ENCODE measurements at places on chromosomes 7 and 10.

- DNase-seq, result no peak
Observed at GRCh38 chr7:50227726-50228125, 76.8 kb upstream of the IKZF1 start.

DNA sequence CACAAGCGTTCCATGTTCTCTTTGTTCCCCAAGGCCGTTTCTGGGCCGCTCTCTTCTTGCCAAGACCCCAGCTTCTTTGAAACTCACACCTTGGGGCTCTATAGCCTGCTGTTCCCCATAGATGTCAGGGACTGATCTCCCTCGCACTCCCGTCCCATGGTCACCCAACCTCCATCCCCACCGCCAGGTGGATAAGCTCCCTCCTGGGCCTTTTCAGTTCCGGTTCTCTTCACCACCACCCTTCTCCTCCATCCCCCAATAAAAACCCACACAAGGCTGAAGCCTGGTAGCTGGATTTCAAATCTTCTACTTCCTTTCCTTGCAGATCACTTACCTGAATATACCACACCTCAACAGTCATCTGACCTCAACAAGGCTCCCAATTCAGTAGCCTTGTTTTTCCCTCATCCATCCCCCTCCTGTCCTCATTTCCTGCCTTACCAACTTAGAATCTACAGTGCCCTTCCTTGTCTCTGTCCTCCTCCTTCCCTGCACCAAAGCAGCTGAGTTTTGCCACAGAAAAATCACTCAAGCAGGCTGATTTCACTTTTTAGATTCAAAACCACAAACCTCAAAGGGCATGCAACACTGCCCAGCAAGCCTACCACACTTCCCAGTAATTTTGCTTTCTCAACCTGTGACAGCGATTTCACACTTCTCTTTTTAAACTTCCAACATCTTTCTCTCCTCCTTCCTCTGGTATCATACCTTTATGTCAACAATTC is 7.7 kb downstream of the SLC37A3 start:
- DNase-seq, result no peak

GRCh38 chr7:159010937-159011721 is 133.5 kb downstream of the VIPR2 start:
- DNase-seq, result no peak

- no peak for DNase-seq
Observed at GRCh38 chr10:97017474-97017903, 168.3 kb downstream of the SLIT1 start.

DNA sequence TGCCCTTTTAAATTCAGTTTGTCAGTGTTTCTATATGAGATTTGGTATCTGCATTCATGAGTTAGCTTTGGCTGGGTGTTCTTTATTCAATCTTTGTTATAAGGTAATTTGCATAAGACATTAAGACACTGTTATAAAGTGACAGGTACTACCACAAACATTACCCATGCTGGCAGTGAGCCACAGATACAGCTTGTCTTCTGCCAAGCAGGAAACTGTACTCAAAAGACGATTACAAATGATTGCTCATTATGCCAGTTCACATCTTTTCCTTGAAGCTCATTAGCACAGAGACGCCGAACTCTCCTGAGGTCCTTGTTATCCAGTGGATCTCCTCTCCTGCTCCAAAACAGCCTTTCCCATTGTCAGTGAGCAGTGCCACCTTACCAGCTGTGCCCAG is 30.4 kb downstream of the AMPH start:
- no peak for DNase-seq

GRCh38 chr10:33337326-33337957 is 3.0 kb upstream of the NRP1 start:
- DNase-seq, result no peak

GRCh38 chr7:159321278-159321677 is 176.6 kb upstream of the VIPR2 start:
- DNase-seq, result no peak

DNA sequence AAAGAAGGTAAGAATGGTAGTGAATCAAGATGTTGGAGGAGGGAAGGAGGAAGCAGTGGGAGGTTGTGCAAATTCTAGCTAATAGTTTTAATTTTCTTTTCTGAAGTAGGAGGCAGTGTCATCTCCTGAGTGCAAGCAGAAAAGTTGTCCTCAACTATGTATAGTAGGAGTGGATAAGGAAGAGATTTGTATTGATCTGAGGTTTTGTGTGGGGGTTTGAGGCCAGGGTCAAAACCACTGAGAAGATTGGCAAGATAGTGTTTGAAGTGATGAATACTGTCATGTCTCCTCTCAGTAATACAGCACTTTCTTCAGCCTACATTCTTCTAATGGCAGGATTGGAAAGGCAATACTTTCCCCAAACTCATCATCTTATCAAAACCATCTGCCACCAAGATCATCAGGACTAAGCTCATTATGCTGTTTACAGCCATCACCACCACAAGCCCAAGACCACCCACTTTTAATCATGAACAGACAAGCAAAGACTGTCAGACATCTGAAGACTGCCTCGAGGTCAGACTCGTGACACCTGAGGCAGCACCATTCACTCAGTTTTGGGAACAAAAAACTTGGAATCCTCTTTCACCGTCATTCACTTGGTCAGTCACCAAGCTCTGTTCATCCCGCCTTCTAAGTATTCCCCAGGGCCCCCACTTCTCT is 1.5 kb upstream of the MIOS start:
- DNase-seq, result no peak

DNA sequence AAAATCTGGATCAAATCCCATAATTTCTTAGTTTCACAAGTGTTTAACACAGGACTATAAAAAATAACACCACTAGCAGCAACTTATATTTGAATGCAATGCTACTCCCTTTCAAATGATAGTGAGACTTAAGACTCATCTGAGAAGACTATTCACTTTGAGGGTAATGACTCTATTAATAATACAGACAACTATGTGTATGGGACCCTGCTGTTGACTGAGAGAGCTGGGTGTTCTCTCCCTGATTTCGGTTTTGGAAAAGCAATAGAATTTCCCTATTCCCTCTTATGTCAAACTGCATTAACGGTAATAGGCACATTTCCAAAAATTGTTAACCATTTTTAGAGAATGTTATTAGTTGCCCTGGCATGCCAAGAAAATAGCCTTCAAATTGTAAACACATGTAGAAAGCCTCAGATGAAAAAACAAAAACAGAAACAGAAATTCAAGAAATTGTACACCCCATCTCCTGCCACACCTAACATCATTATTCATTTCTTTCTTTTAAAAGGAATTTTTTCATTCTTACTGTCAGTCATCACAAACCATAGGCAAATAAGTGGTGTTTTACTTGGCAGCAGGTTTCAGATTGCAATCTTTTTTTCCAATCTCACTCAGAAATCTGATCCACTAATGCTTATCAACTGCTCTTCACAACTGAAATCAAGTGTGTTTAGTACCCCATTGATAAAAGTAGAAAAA is 153.7 kb downstream of the TFPI2 start:
- no peak for DNase-seq

- no peak for DNase-seq
Observed at GRCh38 chr7:1241603-1242255, 9.1 kb downstream of the UNCX start.

DNA sequence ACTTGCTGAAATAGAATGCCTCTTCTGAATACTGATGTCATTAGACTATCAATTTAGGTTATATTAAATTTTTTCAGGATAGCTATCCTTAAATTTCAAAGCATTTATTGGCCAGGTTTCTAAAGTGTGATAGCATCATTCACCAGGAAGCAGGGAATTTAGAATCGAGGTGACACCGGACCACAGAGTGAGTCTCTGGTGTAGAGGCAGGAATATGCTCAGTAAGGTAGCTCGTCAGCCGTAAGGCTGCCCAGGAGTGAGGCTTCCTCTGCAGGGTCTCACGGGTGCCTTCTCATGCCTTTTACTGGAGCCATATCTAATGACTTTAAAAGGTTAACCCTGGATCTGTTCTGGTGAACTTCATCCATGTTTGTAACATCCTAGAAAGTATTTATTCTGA is 170.8 kb upstream of the KLF14 start:
- no peak for DNase-seq

- DNase-seq, result no peak
Observed at GRCh38 chr10:67622511-67622910, 73.5 kb downstream of the CTNNA3 start.

DNA sequence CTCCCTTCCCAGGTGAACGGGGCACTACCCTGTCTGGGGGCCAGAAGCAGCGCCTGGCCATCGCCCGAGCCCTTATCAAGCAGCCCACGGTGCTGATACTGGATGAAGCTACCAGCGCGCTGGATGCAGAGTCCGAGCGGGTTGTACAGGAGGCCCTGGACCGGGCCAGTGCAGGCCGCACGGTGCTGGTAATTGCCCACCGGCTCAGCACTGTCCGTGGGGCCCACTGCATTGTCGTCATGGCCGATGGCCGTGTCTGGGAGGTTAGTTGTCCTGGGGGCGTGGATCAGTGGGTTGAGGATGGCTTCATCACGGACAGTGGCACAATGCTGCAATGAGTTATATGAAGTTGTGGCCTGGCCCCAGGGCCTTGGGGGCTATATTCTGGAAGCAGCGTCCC is 4.4 kb upstream of the ASIC3 start:
- DNase-seq, result no peak

DNA sequence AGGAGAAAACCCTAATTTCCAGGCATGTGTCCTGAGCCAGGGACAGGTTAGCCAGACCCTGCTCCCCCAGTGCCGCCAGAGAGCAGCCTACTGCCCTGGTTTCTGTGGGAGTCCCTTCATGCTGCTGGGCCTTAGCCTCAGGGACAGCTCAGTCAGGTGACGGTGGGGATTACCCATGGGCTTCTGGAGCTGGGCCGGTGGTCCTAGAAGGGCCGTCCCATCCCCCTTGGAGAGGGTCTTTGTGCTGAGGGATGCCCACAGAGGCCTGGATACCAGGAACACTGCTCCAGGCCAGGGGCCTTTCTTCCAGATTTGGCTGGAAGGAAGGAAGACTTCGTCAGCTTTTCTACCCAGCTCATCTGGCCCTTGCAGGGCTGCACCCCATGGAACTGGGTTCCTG is 71.4 kb upstream of the ZNF722 start:
- DNase-seq, result no peak

DNA sequence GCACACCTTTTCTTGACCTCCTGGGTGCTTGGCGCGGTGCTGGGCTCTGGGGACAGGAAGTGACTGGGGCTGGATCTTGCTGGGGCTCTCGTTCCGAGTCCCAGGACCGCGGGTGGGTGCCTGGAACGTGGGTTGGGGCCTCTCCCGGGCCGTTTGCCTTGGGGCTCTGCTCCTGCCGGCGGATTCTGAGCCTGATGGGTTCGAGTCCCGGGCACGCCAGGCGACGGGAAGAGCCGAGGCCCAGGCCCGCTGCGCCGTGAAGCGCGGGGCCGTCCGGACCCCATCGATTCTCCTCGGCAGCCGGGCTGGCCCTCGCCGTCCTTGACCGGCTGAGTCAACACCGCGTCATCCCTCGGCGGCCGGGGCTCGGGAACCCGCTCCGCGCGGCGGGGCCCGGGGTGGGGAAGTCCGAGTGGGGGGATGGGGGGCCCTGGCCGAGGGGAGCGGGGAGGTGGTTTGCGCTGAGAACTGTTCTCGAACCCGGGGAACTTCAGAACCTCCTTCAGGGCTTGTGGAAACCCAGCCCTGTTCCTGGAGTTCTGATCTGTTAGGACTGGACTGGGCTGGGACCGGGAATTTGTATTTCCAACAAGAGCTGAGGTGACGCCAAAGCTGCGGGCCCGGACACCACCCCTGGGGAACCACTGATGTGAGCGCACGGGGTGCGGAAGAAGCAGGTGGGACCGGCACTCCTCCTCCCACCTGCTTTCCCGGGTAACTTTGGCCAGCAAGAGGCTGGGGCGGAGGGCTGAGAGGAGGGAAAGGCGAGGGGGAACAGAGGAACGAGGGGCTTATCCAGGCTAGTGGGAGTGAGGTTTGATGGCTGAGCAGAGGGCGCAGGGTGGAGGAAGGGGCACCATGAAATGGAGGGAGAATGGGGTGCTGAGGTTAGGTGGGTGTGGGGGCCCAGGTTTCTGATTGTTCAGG is 6.2 kb downstream of the HHEX start:
- no peak for DNase-seq

- DNase-seq, result no peak
Observed at GRCh38 chr7:28921822-28922221, 36.3 kb downstream of the TRIL start.

- no peak for DNase-seq
Observed at GRCh38 chr10:118808601-118809356, 54.0 kb upstream of the CACUL1 start.

- no peak for DNase-seq
Observed at GRCh38 chr7:123198668-123199652, 809 bp downstream of the SLC13A1 start.

- DNase-seq, result no peak
Observed at GRCh38 chr7:126361183-126361582, 891.6 kb downstream of the GRM8 start.

GRCh38 chr10:32318476-32318896 is 28.5 kb downstream of the EPC1 start:
- no peak for DNase-seq

DNA sequence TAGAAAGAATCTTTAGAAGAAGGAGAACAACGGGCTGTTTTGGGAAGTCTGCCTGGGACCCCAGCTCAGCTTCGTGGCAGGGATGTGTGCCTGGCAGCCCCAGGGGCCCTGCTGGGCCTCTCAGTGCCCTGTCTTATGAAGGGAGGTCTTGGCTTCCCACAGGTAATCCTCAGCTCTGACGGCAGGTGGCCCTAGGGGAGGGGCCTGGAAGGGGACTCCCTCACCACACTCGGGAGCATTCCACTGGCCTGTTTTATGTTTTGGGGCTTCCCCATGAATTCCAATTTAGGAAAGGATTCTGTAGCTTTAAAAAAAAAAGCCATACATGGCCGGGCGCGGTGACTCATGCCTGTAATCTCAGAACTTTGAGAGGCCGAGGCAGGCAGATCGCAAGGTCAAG is 3.0 kb upstream of the DMBT1 start:
- DNase-seq, result no peak

- DNase-seq, result no peak
Observed at GRCh38 chr10:22823109-22823508, 104.7 kb upstream of the ARMC3 start.

DNA sequence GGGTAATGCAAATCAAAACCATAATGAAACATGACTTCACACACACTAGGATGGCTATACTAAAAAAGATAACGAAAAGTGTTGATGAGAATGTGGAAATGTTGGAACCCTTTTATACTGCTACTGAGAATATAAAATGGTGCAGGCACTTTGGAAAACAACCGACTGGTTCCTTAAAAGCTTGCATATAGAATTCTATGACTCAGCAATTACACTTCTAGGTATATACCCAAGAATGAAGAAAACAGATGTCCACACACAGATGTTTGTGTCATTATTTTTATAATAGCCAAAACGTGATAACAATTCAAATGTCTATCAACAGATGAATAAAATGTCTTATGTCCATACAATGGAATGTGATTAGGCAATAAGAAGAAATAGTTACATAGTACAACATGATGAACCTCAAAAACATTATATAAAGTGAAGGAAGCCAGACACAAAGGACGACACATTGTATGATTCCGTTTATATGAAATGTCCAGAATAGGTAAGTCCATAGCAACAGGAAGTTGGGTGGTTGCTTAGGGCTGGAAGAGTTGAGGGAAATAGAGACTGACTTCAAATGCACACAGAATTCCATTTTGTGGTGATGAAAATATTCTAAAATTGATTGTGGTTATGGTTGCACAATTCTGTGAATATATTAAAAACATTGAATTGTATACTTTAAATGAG is 148.3 kb upstream of the PHYHIPL start:
- no peak for DNase-seq

Measured in stimulated activated CD8-positive, alpha-beta memory T cell treated with anti-CD3 and anti-CD28 coated beads, Interleukin-7, amount 100 ng/mL, for 1 hour (primary cell).